ENCODE measurements at places on chromosomes 3 and 15. TPM values are rescaled to one million over a fixed set of nuclear protein-coding genes. Genes with fewer than 3 reads are reported as not detected.

C3orf33 gene
- polyA plus RNA-seq, result 2.8 TPM

CAV3 gene
- 49.3 TPM for polyA plus RNA-seq

- no peaks in the 10 kb centered on the region for H3K36me3 ChIP-seq
- no peak overlapping the region for H3K4me3 ChIP-seq
- no peak overlapping the region for H3K27ac ChIP-seq
- H3K4me1 ChIP-seq, result peaks cover 2% of the 10 kb centered on the region
- no peak for DNase-seq
- no peaks in the 10 kb centered on the region for H3K27me3 ChIP-seq
These were observed 3.9 kb upstream of the PXYLP1 start for GRCh38 chr3:141227752-141228151.

GRCh38 chr3:38349684-38350359, 3.2 kb downstream of the XYLB start:
- DNase-seq, result no peak
- no peak overlapping the region for H3K27ac ChIP-seq
- H3K4me1 ChIP-seq, result peaks cover 5% of the 10 kb centered on the region
- no peak overlapping the region for H3K4me3 ChIP-seq
- H3K27me3 ChIP-seq, result no peaks in the 10 kb centered on the region

SLC12A1 gene
- not detected for polyA plus RNA-seq

- H3K4me1 ChIP-seq, result peaks cover 18% of the 10 kb centered on the region
- peak overlapping the region; percentile 33 for H3K27ac ChIP-seq
- no peaks in the 10 kb centered on the region for H3K36me3 ChIP-seq
- peak; percentile 77 for DNase-seq
- no peaks in the 10 kb centered on the region for H3K27me3 ChIP-seq
These were observed 32.4 kb upstream of the ALDH1L1 start for GRCh38 chr3:126212620-126213378.

DNA sequence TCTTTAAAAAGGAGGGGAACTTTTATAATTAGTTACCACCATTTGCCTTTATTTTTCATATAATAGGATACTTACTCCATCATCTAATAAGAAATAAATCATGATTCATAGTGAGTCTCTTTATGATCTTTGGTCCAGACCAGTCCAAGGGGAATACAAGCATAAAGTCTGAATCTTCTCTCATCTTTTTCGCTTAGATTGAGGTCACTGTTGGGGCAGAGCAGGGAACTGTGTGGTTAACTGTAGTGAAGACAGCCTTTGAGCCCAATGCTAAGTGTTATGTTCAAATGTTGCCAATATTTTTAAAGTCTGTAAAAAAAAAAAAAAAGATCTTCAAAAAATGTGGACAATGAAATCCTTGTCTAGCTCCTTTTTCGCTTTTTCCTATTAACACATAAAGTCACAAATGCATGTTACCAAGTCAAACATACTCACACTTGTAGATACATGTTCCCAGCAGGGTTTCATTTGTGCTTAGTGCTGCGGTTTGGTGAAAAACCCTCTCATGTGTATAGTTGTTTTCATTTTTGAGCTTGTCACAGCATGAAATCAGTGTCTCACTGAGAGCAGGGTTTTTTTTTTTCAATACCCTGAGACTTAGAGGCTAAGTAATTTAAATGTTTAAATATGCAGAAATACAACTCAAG, 72.1 kb downstream of the EPHA3 start:
- no peak for DNase-seq
- H3K27me3 ChIP-seq, result no peaks in the 10 kb centered on the region
- no peak overlapping the region for H3K27ac ChIP-seq
- no peak overlapping the region for H3K4me3 ChIP-seq

- no peak overlapping the region for H3K27ac ChIP-seq
- H3K27me3 ChIP-seq, result no peaks in the 10 kb centered on the region
- no peak overlapping the region for H3K4me3 ChIP-seq
- peaks cover 21% of the 10 kb centered on the region for H3K4me1 ChIP-seq
These were observed 48.4 kb downstream of the MLH1 start for GRCh38 chr3:37041546-37042195.

DNA sequence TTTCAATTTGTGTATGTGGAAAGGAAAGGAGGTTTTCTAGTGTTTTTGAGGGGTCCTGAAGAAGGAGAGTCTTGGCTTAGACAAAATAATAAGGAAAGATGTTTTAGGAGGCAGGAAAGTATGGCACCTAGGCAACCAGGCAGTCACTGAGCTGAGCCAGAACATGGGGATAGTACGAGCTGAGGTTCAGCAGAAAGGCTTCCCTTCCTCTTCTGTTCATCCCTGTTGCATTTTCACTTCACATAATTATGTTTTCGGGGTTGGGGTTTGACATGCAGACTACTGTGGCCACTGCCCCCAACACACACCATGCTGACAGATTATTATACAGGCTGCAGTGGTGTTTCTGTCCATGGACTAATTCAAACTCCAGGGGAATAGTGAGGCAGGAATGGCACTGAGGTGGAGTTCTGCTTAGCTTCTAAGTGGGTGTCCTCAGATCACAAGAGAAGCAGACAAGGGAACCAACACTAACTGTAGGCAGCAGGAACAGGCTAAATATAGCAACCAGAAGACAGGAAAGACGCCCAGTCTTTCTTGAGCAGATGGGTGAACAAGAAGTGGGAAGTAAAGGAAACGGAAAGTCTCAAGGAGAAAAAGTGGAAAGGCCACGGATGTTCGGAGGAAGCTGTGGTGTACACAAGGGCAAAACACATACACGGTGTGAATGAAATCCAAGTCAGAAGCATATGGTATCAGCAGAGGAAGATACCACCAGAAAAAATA, 305.8 kb downstream of the PLCL2 start:
- H3K27me3 ChIP-seq, result no peaks in the 10 kb centered on the region
- H3K36me3 ChIP-seq, result no peaks in the 10 kb centered on the region
- peaks cover 58% of the 10 kb centered on the region for H3K4me1 ChIP-seq
- H3K4me3 ChIP-seq, result no peak overlapping the region

- no peaks in the 10 kb centered on the region for H3K27me3 ChIP-seq
- DNase-seq, result no peak
- H3K36me3 ChIP-seq, result no peaks in the 10 kb centered on the region
- no peak overlapping the region for H3K4me3 ChIP-seq
These were observed 14.9 kb downstream of the PLA2G4D start for GRCh38 chr15:42079401-42079908.

ZNF774 gene
- 4.3 TPM for polyA plus RNA-seq

DNA sequence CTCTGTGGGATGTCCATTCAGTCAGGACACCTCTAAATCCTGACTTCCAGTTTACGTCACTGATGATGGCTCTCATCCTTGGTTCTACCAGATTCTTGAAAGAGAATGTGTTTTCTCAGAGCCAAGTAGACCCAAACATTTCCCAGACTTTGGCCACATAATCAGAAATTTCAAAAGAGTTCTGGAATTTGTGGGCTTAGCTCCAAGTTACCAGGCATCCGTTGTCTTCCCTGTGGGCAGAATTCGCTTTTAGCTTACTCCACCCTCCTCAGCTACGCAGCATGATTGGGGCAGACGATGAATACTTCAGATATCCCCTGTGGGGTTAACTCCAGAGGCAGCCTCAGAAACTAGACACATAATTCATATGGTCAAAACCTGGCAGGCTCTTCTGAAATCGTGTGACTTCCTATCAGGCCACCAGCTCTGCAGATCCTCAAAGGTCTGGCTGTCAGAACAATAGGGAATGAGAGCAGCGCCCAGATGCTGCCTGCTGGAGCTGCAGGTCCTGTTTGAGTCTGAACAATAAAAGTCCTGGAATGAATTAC, 30.6 kb downstream of the CRTC3 start:
- DNase-seq, result peak; percentile 61
- H3K4me3 ChIP-seq, result no peak overlapping the region
- peak overlapping the region; percentile 72 for H3K27ac ChIP-seq
- H3K36me3 ChIP-seq, result no peaks in the 10 kb centered on the region
- H3K4me1 ChIP-seq, result peaks cover 41% of the 10 kb centered on the region
- no peaks in the 10 kb centered on the region for H3K27me3 ChIP-seq

DNA sequence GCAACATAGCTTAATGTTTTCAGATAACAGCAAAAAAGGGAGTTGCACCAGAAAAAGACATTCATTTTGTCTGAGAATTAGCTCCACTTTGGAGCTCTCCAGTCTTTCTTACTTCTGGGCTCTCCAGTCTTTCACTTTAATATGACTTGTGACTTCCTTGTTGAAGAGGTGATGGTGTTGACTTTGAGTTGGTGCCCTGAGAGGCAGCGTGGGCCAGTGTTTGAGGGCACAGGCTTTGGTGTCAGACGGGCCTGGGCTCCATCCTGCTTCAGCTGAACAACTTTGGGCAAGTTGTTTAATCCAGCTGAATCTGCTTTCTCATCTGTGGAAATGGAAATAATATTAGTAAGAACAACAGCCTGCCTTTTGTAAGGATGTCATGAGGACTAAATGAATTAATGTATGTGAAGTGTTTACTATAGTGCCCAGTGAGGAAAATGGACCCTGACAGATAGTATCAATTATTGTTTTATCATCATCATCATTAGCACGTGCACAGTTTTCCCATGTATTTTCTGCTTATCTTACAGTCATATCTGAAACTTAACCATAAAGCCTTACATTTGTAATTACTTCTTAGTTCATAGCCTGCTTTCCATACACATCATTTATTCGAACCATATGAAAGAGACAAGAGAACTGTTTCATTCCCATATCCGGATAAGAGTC, 108.4 kb downstream of the PDE8A start:
- H3K27me3 ChIP-seq, result no peaks in the 10 kb centered on the region
- H3K36me3 ChIP-seq, result no peaks in the 10 kb centered on the region
- H3K4me3 ChIP-seq, result no peak overlapping the region
- no peaks in the 10 kb centered on the region for H3K4me1 ChIP-seq

USP50 gene
- polyA plus RNA-seq, result not detected

GOLGA6L4 gene
- 0.46 TPM for polyA plus RNA-seq

- DNase-seq, result no peak
- H3K4me1 ChIP-seq, result no peaks in the 10 kb centered on the region
- no peak overlapping the region for H3K4me3 ChIP-seq
- H3K27ac ChIP-seq, result no peak overlapping the region
- peaks cover 5% of the 10 kb centered on the region for H3K27me3 ChIP-seq
These were observed 96.5 kb downstream of the FSIP1 start for GRCh38 chr15:39685999-39686613.

CPLX3 gene
- polyA plus RNA-seq, result 0.03 TPM

OIP5 gene
- 2.4 TPM for polyA plus RNA-seq

- no peaks in the 10 kb centered on the region for H3K27me3 ChIP-seq
- peaks cover 5% of the 10 kb centered on the region for H3K4me1 ChIP-seq
- no peak overlapping the region for H3K27ac ChIP-seq
- no peaks in the 10 kb centered on the region for H3K36me3 ChIP-seq
- DNase-seq, result peak; percentile 25
These were observed 48.6 kb upstream of the KLF13 start for GRCh38 chr15:31278061-31278445.

DNA sequence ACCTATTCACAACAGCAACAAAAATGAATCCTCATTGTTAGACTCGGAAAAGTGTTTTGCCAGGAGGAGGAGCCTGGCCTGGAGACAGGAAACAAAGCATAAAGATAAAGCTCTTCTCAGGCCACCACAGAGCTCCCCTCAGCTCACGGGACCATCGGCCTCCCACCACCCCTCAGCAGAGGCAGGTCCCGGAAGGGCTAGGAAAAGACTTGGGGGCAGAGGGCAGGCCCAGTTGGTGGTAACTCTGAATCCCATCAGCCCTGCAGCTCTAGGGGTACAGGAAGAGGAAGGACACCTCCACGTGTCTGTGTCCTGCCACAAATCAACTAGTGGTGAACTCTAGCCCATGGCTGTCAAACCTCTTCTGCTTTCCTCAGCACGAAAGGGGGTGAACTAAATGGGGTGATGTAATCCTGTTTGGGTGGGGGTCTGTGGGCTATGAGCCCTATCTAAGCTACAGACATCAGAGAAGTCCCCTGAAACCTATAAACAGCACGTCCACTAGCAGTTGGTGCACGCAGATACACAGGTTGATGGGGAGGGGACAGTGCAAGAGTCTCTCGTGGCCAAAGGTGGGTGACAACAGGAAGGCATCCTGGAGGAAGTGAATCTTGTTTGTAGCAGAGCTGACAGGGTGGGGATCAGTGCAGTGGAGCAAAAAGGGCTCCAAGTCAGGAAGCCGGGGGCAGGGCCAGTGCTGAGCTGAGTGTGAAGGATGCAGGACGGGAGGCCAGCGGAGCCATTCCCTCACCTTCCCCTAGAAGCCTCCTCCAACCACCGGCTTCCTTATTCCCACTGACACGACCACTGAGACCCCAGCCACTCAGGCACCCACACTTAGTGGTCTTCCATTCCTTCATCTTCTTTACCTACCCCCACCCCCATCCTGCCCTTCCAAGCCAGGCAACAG, 111.1 kb upstream of the HACD2 start:
- no peaks in the 10 kb centered on the region for H3K36me3 ChIP-seq
- peak overlapping the region; percentile 22 for H3K4me3 ChIP-seq
- peaks cover 9% of the 10 kb centered on the region for H3K4me1 ChIP-seq
- no peaks in the 10 kb centered on the region for H3K27me3 ChIP-seq

- no peaks in the 10 kb centered on the region for H3K36me3 ChIP-seq
- no peak overlapping the region for H3K27ac ChIP-seq
- H3K4me3 ChIP-seq, result peak overlapping the region; percentile 44
These were observed 320 bp upstream of the ACAN start for GRCh38 chr15:88802991-88803240.

DNA sequence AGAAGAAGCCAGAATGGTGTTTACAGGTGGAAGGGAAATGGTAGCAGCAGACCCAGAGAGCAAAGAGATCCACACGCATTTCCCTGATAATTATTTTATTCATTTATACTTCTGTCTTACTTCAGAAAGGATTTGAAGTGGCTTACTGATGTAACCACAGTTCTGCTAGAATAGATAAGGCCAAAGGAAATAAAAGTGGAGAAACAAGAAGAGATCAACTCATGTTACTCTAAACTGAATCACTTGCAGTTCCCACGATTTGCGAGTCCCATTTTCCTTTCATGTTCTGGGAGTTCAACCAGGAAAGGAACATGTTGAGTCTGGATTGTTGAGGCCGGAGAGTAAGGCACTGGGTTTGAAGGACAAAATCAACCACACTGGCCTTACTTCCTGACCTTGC, 151.8 kb downstream of the MYRIP start:
- H3K27me3 ChIP-seq, result no peaks in the 10 kb centered on the region
- no peak for DNase-seq
- peaks cover 5% of the 10 kb centered on the region for H3K4me1 ChIP-seq
- no peaks in the 10 kb centered on the region for H3K36me3 ChIP-seq

RYR3 gene
- 8.3 TPM for polyA plus RNA-seq

DNA sequence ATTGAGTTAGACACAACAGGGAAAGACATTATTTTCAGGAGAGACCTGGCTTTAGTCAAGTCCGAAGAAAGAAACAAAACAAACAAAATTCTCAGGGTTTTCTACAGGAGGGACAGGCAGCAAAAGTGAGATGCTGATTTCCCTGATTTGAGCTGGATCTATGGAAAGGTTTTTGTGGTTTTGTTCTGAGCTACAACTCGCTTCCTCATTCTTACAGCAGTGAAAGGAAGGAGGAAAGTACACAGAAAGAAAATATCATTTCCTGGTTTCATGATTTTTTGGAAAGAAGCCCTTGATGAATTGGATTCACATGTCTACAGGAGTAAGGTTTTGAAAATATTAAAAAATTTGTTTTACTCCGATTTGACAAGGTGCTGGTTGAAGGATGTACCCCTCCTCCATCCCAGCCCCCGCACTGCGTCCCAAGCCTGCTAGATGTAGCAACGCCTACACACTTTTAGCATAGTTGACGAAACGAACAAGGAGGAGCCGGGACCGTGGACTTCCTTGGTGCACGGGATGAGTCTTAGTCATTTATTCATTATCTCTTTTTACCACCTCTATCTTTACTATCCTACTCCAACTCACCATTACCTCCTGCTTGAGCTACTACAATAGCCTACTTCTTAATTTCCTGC, 10.8 kb downstream of the PRICKLE2 start:
- H3K27me3 ChIP-seq, result no peaks in the 10 kb centered on the region
- H3K4me1 ChIP-seq, result peaks cover 6% of the 10 kb centered on the region
- H3K36me3 ChIP-seq, result no peaks in the 10 kb centered on the region
- DNase-seq, result peak; percentile 45
- H3K27ac ChIP-seq, result peak overlapping the region; percentile 63

GRCh38 chr3:84984429-84984828, 25.6 kb downstream of the CADM2 start:
- peaks cover 5% of the 10 kb centered on the region for H3K4me1 ChIP-seq
- no peaks in the 10 kb centered on the region for H3K36me3 ChIP-seq
- H3K27me3 ChIP-seq, result no peaks in the 10 kb centered on the region

Data from psoas muscle (tissue), 8 donors.